ENCODE measurements at places on chromosomes 5 and 9.

GRCh38 chr5:67983251-67984110 lies 232.1 kb upstream of the PIK3R1 start:
- DNase-seq = no peak

- DNase-seq = no peak
Measured at GRCh38 chr5:76688836-76689235, 27.1 kb upstream of the F2R start.

DNA sequence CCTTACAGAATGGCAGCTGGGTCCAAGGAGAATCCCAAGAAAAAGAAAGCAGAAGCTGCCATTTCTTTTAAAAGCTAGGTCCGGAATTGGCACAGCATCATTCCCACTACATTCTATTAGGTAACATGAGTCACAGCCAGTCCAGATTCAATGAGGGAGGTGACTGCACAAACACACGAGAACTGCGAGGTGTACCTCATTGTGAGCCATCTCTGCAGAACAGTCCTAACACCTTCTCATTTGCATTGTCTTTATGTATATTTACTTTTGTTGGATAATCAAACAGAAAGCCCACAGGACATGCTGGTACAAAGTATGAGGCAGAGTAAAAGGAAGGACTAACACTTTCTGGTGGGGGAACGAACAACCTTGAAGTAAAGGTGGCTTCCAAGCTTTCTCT lies 14.6 kb upstream of the HABP4 start:
- no peak for DNase-seq

GRCh38 chr5:33936381-33937016 lies at the start of gene RXFP3:
Gene RXFP3, plus strand, starts transcription at chr5:33936386. Its CDS starts 355 bp downstream, at chr5:33936741.
- no peak for DNase-seq

DNA sequence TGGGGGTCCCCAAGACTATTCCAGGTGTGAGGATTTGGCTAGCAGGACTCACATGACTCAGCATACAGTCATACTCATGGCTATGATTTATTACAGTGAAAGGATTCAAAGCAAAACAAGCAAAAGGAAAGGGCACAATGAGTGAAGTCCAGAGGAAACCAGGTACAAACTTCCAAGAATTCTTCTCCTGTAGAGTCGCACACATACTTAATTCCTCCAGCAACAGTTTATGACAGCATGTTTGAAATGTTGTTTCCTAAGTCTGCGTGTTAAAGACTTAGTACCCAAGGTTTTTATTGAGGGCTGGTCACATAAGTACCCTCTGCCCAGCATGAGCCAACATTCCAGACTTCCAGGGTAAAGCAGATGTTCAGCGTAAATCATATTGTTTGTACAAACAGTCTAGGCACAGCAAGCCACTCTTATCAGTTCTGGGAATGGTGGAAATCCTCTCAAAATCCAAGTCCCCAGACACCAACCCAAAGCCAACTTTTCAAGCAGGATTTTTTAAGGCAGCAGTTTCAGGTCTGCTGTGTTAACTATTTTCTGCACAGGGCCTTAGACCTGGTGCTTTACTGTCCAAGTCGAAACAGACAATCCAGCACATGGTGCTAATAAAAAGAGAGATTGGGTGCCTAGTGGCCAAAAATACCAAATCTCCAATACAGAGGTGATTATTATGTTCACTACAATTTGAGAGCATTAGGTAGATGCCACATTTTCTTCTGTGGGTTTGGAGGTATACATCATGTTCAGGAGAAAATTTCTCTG lies 18.6 kb upstream of the RICTOR start:
- DNase-seq = no peak

DNA sequence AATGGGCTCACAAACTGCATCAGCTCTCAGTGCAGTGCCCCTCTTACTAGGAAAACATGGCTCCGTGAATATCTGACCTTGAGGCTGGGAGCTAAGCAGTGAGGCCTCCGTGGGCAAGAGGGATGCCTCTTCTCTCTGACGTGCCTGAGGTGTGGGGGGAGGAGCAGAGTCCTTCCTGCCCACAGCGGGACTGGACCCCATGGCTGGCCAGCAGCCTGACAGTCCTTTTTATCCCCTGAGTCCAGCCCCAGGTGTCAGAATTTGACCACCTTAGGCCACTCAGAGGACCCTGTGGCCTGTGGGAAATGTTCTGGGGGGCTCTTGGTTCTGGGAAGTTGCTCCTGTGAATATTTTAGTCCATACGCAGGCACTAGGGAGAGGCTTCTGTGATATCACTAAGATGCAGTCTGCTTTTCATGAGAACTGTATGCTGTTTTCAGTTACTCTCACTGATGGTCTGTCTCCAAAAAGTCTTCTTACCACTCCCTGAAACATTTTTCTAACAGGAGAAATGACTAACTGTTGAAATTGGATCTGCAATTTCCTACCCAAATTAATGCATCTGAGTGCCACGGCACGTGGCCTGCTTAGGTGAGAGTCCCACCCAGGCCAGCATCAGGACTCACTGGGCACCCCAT lies 23.4 kb downstream of the ANGPTL2 start:
- DNase-seq = no peak

DNA sequence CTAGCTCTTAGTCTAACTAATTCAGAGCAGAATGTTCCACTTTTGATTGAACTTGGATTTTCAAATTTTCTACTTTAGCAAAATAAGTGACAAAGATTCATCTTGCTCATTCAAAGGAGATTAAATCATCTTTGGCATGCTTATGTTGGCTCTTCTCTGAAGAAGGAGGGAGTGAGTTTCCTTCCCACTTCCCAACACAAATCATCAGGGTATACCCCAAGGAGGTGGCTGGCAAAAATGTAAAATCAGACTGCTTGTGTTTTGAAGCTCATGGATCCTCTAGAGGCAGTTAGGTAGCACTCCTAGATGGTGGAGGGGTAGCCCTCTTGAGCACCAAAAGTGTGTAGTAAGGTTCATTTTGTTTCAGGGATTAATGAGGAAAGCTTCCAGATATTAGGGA lies 343.1 kb downstream of the OSTF1 start:
- DNase-seq = no peak

DNA sequence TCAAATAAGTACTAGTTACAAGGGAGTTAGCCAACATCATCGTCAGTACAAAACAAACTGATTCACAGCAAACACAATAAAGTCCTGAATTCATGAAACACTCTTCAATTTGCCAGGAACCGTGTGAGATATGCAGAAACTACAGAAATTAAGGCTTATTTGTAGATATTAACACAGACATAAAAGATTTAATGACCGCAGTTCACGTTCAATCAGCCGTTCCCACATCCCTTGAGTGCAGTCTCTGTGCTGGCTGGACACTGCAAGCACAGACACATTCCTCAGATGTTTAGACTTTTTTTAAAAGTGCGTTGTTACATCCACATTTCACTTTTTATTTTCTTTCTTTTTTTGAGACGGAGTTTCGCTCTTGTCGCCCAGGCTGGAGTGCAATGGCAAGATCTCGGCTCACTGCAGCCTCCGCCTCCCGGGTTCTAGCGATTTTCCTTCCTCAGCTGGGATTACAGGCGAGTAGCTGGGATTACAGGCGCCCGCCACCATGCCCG lies 566 bp upstream of the CEP78 start:
- no peak for DNase-seq

DNA sequence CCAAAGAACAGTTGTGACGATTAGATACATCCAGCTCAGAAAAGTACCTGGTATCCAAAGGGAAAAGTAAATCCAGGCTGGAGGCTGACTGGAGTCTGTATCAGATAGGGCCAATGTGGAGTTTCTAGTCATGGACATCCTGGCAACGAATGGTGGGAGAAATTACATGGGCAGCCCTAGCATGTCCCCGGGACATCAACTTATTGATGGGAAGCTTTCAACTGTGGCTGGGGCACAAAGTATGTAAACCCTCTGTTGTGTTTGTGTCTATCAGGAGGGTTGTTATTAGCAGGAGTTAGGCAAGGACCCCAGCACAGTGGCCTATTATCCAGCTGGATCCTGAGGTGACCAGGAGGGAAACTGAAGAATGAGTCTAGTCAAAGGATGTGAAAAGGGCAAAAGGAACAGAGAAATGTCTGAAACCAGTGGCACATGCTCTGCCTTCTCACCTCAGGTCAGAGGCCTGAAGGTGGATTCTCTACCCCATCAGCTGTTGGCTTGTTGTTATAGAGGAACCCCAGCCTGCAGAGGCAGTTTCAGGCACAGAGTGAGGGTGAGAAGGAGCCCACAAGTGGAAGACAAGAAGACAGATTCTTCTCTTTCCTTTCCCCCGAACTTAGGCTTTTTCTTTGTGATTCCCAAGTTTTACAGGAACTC lies 19.9 kb downstream of the IFNW1 start:
- DNase-seq = no peak
